Smooth muscle cell of the umbilical artery (primary cell): ENCODE measurements at places on chromosomes 11 and 22. TPM values are rescaled to one million over a fixed set of nuclear protein-coding genes. Genes with fewer than 3 reads are reported as not detected.

The GPHA2 gene
- total RNA-seq, result not detected in 2 replicates

The OR5B3 gene
- not detected in 2 replicates for total RNA-seq

The SPTBN2 gene
- 4.2 and 5.7 TPM in 2 replicates for total RNA-seq

The PATE2 gene
- total RNA-seq, result 0.28 TPM in 1 of 2 replicates, not detected in the other

The ZNF280B gene
- 1.8 and 2.2 TPM in 2 replicates for total RNA-seq

The OR10D3 gene
- total RNA-seq, result not detected in 2 replicates

The JAM3 gene
- 148 and 153 TPM in 2 replicates for total RNA-seq

The GLYAT gene
- not detected in 2 replicates for total RNA-seq

The CD6 gene
- not detected in 2 replicates for total RNA-seq

The PARVG gene
- 0.05 TPM in 1 of 2 replicates, not detected in the other for total RNA-seq

The BEST1 gene
- total RNA-seq, result 2.8 and 9.5 TPM in 2 replicates

The CNGA4 gene
- 0.09 TPM in 1 of 2 replicates, not detected in the other for total RNA-seq

The ANO9 gene
- not detected in 2 replicates for total RNA-seq

The PKP3 gene
- 0.69 and 1.8 TPM in 2 replicates for total RNA-seq

The PIH1D2 gene
- 0.69 and 1.2 TPM in 2 replicates for total RNA-seq

The CARD18 gene
- total RNA-seq, result not detected in 2 replicates

The PGGHG gene
- total RNA-seq, result 11.6 and 21.6 TPM in 2 replicates

The TREH gene
- total RNA-seq, result not detected in 2 replicates

The RNF141 gene
- 38.6 and 41.0 TPM in 2 replicates for total RNA-seq

The HBG2 gene
- not detected in 2 replicates for total RNA-seq

The FBLN1 gene
- total RNA-seq, result 41.6 and 80.2 TPM in 2 replicates

The INS gene
- total RNA-seq, result not detected in 2 replicates

The TSGA10IP gene
- total RNA-seq, result not detected in 2 replicates

The ELF5 gene
- not detected in 2 replicates for total RNA-seq

The OR5B2 gene
- total RNA-seq, result not detected in 2 replicates

The VPREB3 gene
- not detected in 2 replicates for total RNA-seq

The CHRNA10 gene
- total RNA-seq, result 0.59 and 0.88 TPM in 2 replicates

The MRPL49 gene
- 44.0 and 47.2 TPM in 2 replicates for total RNA-seq

The CLDN5 gene
- 0.74 and 0.89 TPM in 2 replicates for total RNA-seq

The FAM181B gene
- not detected in 2 replicates for total RNA-seq

The TRPM5 gene
- total RNA-seq, result not detected in 2 replicates

The OPCML gene
- 0.89 and 2.5 TPM in 2 replicates for total RNA-seq

The SUSD2 gene
- total RNA-seq, result 0.28 and 0.89 TPM in 2 replicates

The SYT7 gene
- total RNA-seq, result 0.59 and 11.1 TPM in 2 replicates

The TSSK2 gene
- not detected in 2 replicates for total RNA-seq

The RAB3IL1 gene
- 2.1 and 2.3 TPM in 2 replicates for total RNA-seq

The YPEL4 gene
- 0.23 and 0.89 TPM in 2 replicates for total RNA-seq

The PNPLA3 gene
- 5.3 and 7.5 TPM in 2 replicates for total RNA-seq

The ALKBH8 gene
- total RNA-seq, result 10.7 and 13.6 TPM in 2 replicates

The PKDREJ gene
- under 0.01 TPM in 1 of 2 replicates, not detected in the other for total RNA-seq

The ADM2 gene
- total RNA-seq, result 6.5 and 7.6 TPM in 2 replicates

The NAALAD2 gene
- total RNA-seq, result 1.0 and 2.4 TPM in 2 replicates

The ROM1 gene
- total RNA-seq, result 2.5 and 3.9 TPM in 2 replicates

The CDC42EP1 gene
- 18.1 and 29.2 TPM in 2 replicates for total RNA-seq

The SCN4B gene
- total RNA-seq, result under 0.01 and 0.09 TPM in 2 replicates

The MAPK11 gene
- total RNA-seq, result 3.6 and 7.2 TPM in 2 replicates

The ANGPTL5 gene
- total RNA-seq, result not detected in 2 replicates

The HPX gene
- 0.30 and 0.74 TPM in 2 replicates for total RNA-seq

The SYT12 gene
- total RNA-seq, result 0.14 and 0.30 TPM in 2 replicates
